ENCODE measurements at places on chromosomes 7 and 10.

GRCh38 chr7:135385209-135385608, 124.7 kb downstream of the CNOT4 start:
- no peak for DNase-seq

GRCh38 chr7:150927956-150928344, 50.2 kb downstream of the KCNH2 start:
- no peak for DNase-seq

DNA sequence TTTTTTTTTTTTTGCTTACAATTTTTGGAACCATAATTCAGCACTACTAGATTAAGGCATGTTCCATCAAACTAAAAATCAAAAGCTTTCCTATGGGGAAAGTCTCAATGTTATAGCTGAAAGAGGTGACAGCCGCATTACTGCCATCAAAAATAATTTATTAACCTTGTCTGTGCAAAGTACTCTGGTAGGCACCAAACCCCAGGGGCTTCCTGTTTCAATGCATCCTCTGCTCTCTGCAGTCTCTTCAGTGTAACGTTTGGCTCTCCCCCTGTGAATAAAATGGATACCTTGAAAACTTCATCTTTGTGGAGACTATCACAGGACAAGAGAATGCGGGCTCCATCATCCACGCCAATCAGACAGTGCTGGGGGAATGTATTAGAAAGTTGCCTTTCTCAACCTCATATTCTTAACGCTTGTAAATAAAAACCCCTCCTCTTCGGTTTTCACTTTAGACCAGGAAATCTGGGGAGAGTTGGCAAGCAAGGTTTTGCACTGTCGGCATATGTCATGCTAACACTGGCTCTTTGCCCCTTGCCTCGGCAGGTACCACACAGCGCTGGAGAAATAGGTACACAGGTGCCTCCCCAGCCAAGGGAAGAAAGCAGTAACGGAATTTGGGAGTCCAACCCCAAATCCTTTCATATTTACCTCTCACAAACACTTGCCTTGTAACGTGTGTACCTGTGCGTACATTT, 1.6 kb upstream of the NRG3 start:
- DNase-seq = no peak

GRCh38 chr7:37110660-37111424, 337.8 kb downstream of the ELMO1 start:
- no peak for DNase-seq

DNA sequence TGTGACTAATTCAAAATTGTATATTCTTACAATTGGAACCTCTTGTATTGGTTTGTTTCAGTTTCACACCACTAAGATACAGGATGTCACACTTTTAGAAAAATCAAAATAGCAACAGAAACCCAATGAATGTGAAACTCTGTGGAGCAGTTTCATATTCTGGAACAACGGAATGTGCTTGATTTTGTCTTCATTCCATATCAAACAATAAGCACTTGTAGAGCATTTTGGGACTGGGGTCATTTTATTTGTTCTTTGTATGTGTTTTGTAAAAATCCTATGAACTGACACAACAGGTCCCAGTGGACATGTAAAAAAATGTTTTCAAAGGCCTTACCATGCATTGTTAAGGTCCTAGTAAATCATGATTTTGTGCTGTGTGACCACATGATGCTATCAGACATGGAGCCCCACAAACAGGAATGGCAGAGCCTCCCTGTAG, 123.1 kb downstream of the DKK1 start:
- no peak for DNase-seq

- DNase-seq = no peak
Measured at GRCh38 chr7:84686373-84686772, 491.8 kb upstream of the SEMA3A start.

- no peak for DNase-seq
Measured at GRCh38 chr7:104921596-104921995, 92.4 kb upstream of the KMT2E start.

DNA sequence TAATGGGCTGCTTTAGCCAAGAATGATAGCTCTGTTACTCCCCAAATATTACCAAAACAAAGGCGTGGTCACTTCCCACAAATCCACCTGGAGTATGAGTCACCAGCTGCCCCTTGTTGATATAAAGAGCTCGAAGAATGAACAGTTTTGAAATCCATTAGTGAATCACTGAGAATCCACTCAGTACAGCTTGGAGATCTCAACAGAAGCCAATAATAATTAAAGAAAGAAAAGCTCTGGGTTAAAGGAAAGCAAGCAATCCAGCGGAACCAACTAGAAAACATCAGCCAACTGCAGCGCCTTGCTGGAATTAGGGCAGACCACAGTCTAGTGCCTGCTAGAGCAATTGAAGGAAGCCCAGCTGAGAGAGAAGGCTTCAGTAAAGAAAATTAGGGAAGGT, 576.0 kb upstream of the C7orf33 start:
- DNase-seq = no peak

GRCh38 chr10:11898372-11899066, 75.4 kb downstream of the PROSER2 start:
- DNase-seq = no peak

- no peak for DNase-seq
Measured at GRCh38 chr10:131746241-131746711, 154.5 kb upstream of the PPP2R2D start.

DNA sequence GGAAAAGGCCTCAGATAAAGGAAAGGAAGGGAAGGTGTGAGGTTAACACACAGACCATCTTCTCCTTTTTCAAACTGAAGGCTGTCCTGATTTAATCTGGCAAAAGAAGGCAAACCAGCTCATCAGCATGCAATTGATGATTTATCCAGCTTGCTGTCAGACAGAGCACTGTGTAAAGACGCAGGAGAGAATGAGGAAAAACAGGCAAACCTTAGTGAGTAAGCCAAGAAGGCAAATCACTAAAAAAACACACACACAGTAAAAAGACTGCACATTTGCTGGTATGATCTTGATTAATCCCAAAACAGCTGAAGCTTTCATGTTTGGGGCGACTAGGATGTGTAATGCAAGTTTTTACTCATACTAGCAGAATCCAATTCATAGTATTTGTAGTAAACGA, 65.8 kb upstream of the SKAP2 start:
- DNase-seq = no peak

DNA sequence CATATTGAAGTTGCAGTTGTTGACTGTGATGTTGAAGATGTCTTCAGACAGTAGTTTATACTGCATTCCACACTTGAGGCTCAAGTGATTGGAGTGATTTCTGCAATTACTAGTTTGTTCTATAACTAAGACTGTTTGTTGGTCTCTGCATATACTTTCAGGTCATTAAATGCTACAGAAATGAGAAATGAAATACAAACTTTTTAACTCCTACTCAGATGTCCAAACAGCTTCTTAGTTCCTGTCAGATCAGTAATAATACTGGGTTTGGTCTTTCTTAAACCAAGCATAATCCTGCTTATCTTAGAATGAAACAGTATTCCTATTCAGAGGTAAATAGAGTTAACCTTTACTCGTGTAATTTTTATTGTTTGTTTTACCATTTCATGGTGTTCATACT, 115.9 kb downstream of the CCNY start:
- DNase-seq = no peak

DNA sequence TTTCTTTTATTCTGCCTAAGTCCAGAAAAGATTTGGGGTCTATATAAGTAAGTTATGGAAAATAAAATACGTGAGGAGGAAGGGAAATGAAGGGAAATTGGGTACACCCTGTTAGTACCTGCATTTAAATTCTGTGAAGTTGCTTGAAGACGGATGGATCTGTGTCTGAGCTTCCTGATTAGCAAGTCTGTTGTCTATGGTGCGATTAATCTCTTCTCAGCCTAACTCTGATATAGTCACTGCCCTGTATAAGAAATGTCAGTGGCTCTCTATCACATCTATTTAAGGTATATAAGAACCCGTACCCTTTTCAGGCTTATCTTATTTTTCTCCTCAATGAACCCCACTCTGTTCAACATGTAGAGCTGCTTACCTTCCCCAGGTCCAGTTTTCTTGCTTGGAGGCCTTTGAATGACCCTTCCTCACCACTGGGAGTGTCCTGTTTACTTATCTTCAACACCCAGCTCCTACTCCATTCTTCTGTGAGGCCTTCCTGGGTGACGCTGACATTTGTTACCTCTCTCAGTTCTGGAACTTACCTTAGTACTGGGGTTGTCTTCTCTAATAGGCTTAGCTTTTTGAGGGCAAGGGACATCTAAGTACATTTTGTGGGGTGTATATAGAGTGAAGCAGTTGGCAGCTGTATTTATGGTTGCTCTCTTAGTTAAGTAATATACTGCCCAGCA, 149.6 kb upstream of the PRPS1L1 start:
- DNase-seq = no peak

GRCh38 chr10:89502549-89502948, 32.8 kb downstream of the SLC16A12 start:
- DNase-seq = no peak

GRCh38 chr10:20372748-20373147, 524.4 kb downstream of the NEBL start:
- DNase-seq = no peak

DNA sequence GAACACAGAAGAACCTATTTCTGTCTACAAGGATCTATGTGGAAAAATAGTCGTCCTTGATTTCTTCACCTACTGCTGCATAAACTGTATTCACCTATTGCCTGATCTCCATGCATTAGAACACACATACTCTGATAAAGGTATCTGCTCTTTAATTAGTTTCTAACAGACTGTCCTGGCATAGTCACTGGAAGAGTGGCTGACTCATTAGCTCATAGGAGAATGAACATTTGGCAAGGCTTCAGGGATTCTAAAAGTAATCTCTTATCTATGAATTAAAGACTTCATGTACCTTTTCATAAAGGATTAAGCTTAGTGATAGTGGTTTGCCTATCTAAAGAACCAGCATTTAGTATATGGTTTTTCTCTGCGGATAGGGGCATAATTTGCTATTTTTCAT, 4.1 kb downstream of the NHLRC2 start:
- no peak for DNase-seq

- no peak for DNase-seq
Measured at GRCh38 chr10:24701447-24701846, 22.2 kb downstream of the ARHGAP21 start.

GRCh38 chr10:75546004-75546403, 114.6 kb downstream of the LRMDA start:
- DNase-seq = no peak

- DNase-seq = no peak
Measured at GRCh38 chr7:138876326-138876725, 78.3 kb upstream of the ATP6V0A4 start.

GRCh38 chr10:100569687-100570481, 34.1 kb downstream of the HIF1AN start:
- DNase-seq = no peak

DNA sequence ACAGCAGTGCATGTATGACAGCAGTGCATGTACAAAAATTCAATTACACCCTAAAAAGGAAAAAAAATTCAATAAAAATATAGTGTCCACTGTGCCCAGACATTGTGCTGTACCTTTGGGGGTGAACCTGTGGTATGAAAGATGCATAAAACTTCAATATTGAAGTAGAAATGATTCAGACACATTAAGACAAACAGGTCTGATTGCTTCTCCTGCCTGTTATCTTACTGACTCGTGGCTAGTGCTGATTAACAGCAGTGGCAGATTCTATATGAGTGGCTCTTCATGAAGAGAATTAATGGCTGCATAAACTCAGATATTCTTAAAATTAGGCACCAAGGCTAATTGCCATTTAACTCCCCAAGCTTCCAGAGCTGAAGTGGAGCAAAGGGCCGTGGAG, 37.9 kb downstream of the GATA3 start:
- no peak for DNase-seq

GRCh38 chr7:74511345-74511744, 57.6 kb downstream of the GTF2IRD1 start:
- no peak for DNase-seq

GRCh38 chr10:22317771-22318565, 1.8 kb downstream of the COMMD3 start:
- DNase-seq = no peak

- no peak for DNase-seq
Measured at GRCh38 chr10:3836222-3836820, 51.3 kb upstream of the KLF6 start.

Data from stimulated activated CD8-positive, alpha-beta memory T cell treated with anti-CD3 and anti-CD28 coated beads, Interleukin-15, amount 100 ng/mL, for 24 hours (primary cell).